ENCODE measurements at places on chromosomes 2 and 18. TPM values are rescaled to one million over a fixed set of nuclear protein-coding genes. Genes with fewer than 3 reads are reported as not detected.

DNA sequence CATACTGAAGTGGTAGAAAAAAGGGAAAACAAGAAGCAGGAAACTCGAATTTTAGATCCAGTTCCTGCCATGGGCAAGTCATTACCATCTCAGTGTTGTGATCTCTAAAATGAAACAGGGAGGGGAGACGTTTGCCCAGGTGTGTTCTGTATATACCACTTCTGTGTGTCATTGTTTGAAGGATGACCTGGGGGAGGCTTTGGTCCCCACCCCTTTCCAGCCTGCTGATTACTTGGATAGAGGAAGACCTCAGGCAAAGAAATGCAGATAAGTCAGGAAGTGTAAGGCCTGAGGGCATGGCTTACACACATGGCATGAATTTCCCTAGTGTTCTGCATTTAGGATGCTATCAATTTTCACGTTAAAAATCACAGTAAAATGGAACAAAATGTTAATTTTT, 205.2 kb upstream of the CXCR4 start:
- no peak for DNase-seq

Gene RNF138
- 22.2 TPM for total RNA-seq

- DNase-seq: no peak
Observed at GRCh38 chr2:72112981-72113846, 34.4 kb downstream of the CYP26B1 start.

GRCh38 chr18:62434798-62435197, 88.0 kb upstream of the ZCCHC2 start:
- no peak for DNase-seq

- no peak for DNase-seq
Observed at GRCh38 chr2:144502369-144502768, 17.6 kb downstream of the ZEB2 start.

Gene AQP12A
- total RNA-seq: not detected

- no peak for DNase-seq
Observed at GRCh38 chr2:132991471-132992045, 321.6 kb upstream of the LYPD1 start.

Gene VWC2L
- total RNA-seq: not detected

Gene CD8B2
- total RNA-seq: not detected

Gene ZBTB7C
- 44.2 TPM for total RNA-seq

- DNase-seq: peak; percentile 66
Observed at GRCh38 chr18:5543036-5543680, 639 bp downstream of the EPB41L3 start.

- no peak for DNase-seq
Observed at GRCh38 chr2:105646774-105647076, 98.0 kb upstream of the NCK2 start.

GRCh38 chr2:138018866-138019688, 54.8 kb downstream of the HNMT start:
- DNase-seq: no peak

DNA sequence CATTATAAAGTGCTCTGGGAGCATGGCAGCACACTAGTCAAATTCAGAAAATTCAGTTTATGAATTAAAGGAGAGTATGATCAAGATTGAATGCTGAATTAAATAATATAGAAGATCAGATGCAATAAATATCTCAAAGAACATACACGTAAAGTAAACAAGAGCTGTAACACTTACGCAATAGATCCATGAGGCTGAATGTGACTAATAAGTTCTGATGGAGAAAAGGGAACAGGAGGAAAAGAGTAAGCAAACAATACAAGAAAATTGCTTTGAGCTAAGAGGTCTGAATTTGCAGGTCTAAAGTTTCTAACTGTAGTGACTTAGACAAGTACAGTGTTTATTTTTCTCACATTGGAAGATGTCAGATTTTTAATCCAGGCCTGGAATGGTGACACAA, 646.7 kb upstream of the ZNF804A start:
- no peak for DNase-seq

DNA sequence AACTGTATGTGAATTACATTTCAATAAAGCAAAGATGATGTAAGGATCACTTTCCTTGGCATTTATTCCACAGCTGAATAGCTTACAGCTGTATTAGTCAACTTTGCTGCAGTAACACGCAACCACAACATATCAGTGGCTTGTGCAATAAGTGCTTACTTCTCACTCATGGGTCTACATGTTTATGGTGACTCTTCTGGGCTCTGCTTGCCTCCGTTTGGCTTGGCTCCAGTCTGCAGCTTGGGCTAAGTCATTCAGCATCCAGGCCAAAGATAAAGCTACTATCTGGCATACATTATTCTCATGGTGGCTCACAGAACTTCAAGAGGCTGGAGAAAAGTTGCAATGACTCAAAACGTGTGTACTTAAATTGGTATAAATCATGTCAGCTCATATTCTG, 355.0 kb downstream of the RNF144A start:
- DNase-seq: no peak

Gene NXPH2
- total RNA-seq: not detected

DNA sequence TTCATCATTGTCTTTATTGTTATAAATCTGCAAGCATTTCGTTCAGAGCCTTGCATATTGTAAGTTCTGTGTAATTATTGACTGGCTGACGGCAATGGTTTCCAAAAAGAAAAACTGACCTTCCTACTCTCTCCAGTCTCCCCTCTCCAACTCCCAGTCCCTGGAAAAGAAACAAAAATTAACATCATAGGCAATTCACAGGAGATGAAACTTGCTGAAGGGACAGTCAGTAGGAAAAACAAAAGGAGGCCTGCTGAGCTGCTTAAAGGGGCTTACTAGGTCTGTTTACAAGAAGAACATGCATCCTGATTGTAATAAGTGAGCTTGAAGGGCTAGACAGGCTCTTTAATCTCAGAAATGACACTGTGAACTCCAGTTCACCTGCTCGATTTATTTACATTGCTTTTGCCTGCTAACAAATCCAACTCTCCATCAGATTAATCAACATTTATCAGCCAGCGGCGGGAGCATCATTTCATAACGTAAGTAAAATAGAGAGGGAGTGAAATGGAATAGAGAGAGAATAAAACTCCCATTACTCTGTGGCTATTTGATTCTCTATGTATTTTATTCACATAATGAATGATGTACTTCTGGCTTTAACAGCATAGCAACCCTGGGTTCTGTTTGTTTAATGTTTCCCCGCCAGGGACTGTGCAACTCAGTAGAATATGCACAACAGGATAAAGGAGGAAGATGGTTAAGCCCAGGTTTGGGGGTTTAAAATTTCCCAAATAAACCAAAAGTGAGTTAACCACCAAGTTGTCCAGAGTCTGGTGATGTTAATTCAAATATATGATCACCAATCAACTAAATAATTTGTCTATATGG, 256.7 kb upstream of the SETBP1 start:
- no peak for DNase-seq

Gene PAIP2B
- 25.6 TPM for total RNA-seq

GRCh38 chr18:68102117-68102516, 585.6 kb upstream of the DSEL start:
- DNase-seq: no peak

Gene TEKT4
- total RNA-seq: not detected
